ENCODE measurements at places on chromosomes 12 and 14.

GRCh38 chr12:41932470-41932991, 212.1 kb downstream of the GXYLT1 start:
- DNase-seq, result peak; percentile 56

- DNase-seq, result no peak
These were observed 277.6 kb upstream of the PLEKHG7 start for GRCh38 chr12:92425165-92425564.

- DNase-seq, result no peak
These were observed 31.9 kb upstream of the OSBPL8 start for GRCh38 chr12:76591476-76591875.

- no peak for DNase-seq
These were observed 261.7 kb downstream of the NEDD1 start for GRCh38 chr12:97168804-97169203.

DNA sequence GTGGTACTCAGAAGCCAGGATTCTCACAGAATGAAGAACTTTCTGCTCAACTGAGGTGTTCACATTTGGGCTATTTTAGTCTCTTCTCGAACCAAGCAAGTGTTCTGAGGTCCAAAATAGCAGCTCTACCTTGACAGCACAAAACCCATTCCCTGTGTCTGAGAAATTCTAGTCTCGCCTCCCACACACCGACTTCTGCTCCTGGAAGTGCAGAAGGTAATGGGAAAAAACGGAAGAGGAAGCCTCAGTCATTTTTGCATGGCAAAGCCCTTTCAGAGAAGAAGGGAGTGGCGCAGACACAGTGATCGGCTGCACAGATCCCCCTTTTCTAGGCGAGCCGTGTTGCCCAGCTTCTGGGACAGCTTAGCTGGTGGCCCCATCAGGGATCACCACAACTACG, 31.2 kb upstream of the VPS33A start:
- DNase-seq, result no peak

GRCh38 chr12:123571343-123571813, 13.0 kb upstream of the TMED2 start:
- no peak for DNase-seq

DNA sequence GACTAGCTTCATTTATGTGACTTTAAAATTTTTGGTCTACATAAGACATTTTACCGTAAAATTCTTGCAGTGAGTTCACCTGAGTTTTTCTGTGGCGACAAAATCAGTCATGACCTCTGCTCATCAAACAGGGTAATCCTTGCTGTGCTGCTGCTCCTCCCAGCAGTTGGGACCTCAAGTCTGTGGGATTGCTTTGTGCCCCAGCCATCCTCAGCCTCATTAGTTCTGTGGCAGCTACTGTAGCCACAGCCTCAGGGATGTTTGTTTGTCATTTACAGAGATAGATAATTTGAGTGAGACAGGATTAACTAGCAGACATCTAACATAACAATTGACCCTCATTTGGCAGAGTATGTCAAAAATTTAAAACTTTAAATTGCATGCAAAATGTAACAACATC, 357.0 kb downstream of the PCNX1 start:
- no peak for DNase-seq

GRCh38 chr12:132222096-132222807, 78.0 kb downstream of the NOC4L start:
- DNase-seq, result peak; percentile 61

- DNase-seq, result no peak
These were observed 14.9 kb downstream of the ATP2B1 start for GRCh38 chr12:89693639-89694202.

GRCh38 chr14:52848626-52849025, 57.2 kb upstream of the GNPNAT1 start:
- no peak for DNase-seq

- no peak for DNase-seq
These were observed 451.7 kb downstream of the TMEM117 start for GRCh38 chr12:44287545-44287944.

GRCh38 chr12:129127211-129127610, 273.9 kb downstream of the GLT1D1 start:
- no peak for DNase-seq

DNA sequence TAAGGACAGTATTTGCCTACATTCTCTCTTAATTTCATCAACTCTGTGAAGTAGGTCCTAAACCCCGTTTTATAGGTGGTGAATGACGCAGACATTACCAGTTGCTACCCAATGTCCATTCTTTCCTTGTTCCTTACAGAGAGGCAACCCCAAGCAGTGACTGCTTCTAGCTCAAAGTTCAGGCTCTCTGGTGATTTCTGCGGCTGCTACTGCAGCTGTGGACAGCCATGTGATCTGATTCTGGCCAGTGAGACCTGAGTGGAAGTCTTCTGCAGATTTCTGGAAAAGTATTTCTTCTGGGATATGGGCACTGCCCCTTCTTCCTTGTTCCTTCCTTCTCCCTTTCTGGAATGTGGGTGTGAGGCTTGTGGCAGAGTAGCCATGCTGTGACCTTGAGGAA, 82.9 kb downstream of the ARF6 start:
- no peak for DNase-seq

DNA sequence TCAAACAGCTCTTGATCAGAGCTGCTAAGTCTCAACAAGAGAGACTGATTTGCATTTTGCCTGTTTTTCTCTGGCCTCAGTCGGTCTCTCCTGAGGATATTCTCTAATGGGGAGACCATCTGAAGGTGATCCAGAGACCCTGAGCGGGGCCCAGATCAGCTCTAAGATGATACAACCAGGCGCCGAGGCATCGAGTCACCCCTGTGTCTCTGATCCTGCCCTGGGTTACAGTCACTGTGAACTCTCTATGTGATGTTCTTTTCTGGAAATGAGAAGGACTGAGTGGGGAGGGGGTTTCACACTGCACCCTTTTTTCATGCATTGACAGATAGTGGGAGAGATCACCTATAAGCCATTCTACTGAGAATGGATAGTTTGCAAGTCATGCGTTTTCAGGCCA, 247.6 kb upstream of the PWP1 start:
- DNase-seq, result no peak

DNA sequence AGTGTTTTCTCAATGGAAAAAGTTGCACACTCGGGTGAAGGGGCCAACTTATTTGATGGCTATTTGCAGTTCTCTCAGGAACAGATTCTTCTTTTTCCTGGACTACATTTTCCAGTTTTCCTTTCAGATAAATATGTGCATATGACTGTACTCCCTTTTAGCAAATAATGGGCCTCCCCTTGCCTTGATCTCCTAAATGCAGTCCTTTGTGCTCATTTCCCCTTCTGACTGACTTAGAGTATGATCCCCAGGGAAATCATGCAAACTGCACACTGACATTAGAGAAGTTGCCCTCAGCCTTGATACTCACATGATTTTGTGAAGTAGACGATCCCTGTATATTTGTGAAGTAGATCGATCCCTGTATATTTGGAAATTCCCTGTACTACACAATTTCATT, 492.9 kb upstream of the NOVA1 start:
- DNase-seq, result no peak

DNA sequence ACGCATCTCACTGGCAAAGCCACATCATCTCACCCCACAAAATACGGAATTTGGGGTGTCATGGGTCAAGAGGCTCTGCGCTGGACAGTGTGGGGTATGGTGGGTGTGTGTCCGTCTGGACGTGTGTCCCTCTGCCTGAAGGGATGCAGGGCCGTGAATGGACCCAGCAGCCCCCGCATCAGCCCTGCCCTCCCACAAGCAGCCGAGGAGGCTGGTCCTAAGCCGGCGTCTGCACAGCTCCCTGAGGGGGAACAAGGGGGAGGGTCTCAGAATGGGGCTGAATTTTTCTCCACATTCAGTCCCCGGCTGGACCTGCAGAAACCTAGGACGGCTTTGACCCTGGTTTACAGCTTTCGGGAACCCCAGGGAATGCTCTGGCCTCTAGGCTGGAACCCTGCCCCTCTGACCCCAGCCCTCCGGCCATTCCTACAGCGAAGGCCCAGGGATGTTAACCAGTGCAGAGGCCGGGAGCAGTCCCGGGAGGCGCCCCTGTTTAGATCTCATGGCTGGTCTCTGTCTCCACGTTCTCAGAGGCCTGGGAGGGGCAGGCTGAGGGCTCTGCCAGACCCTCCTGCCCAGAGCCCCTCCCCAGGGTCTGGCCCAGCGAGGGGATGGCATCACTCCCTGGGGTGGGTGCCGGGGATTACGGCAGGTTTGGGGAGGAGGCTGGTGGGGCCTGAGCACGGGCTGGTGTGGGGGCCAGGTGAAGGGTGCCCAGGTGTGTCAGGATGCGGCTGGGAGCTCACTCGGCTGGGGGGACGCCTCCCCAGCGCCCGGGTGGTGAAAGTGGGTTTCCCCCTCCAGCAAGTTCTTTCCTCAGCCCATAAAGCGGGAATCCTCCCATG, 156.5 kb upstream of the C14orf180 start:
- DNase-seq, result peak; percentile 45

DNA sequence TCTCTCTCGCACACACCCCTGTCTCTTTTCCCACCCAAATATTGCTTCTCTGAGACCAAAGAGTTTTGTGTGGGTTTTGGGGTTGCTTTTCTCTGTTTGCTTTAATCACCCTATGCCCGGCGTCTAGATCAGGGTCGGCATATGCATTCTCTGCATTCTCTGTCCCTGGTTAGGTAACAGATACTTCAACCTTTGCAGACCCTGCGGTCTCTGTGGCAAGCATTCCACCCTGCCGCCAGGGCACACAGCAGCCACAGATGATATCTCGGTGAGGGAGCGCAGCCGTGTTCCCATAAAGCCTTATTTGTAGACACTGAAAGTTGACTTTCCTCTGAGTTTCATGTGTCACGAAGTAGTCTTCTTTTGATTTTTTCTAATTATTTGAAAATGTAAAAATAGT, 110.4 kb upstream of the FZD10 start:
- no peak for DNase-seq

DNA sequence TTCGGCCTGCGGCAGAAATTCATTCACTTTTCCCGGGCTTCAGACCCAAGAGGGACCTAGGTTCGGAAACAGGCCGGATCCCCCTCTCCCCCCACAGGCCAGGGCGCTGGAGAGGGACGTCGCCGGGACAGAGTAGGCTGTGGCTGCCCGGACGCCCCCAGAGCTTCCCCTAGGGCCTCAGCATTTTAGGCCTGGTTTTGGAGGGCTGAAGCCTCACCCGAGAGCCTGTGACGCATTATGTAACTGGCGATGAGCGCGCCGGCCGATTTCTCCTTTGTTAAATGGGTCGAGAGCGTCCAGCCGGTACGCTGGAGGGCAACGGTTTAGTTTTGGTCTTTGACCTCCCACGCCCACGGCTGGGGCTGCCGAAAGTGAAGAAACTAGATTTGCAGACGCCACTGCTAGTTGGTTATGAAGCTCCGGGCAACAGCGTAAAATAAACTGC, 657 bp downstream of the PEBP1 start:
- peak; percentile 80 for DNase-seq

DNA sequence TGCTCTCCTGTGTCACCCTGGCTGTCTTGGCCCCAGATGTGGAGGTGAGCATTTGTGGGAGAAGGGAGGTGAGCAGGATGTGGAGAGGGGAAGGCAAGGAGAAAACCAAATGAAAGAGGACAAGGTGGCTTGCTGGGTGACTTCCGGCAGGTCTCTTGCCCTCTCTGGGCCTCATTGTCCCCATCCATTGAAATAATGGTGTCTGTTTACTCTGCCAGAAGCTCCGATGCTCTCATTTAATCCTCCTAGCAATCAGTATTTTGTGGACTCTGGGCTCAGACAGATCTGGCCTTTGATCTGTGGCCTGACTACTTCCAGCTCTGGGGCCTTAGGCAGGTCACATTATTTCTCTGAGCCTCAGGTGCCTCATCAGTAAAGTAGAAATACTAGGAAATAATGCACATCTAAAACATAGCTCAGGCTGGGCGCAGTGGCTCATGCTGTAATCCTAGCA, 30.6 kb downstream of the MVK start:
- no peak for DNase-seq

DNA sequence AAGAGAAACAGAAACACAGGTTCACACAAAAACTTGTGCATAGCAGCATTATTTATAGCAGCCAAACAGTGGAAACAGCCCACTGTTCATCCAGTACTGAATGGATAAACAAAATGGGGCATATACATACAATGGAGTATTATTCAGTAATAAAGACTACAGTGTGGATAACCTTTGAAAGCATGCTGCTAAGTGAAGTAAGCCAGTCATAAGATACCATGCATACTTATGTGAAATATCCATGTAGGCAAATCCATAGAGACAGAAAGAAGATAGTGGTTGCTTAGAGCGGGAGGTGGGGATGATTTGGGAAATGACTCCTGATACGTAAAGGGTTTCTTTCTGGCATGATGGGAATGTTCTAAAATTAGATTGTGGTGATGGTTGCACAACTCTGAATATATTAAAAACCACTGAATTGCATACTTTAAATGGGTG, 99.4 kb downstream of the CRADD start:
- no peak for DNase-seq

- DNase-seq, result no peak
These were observed 38.0 kb upstream of the WSCD2 start for GRCh38 chr12:108090932-108091678.

GRCh38 chr12:4809449-4810218, 89.4 kb downstream of the GALNT8 start:
- DNase-seq, result no peak

DNA sequence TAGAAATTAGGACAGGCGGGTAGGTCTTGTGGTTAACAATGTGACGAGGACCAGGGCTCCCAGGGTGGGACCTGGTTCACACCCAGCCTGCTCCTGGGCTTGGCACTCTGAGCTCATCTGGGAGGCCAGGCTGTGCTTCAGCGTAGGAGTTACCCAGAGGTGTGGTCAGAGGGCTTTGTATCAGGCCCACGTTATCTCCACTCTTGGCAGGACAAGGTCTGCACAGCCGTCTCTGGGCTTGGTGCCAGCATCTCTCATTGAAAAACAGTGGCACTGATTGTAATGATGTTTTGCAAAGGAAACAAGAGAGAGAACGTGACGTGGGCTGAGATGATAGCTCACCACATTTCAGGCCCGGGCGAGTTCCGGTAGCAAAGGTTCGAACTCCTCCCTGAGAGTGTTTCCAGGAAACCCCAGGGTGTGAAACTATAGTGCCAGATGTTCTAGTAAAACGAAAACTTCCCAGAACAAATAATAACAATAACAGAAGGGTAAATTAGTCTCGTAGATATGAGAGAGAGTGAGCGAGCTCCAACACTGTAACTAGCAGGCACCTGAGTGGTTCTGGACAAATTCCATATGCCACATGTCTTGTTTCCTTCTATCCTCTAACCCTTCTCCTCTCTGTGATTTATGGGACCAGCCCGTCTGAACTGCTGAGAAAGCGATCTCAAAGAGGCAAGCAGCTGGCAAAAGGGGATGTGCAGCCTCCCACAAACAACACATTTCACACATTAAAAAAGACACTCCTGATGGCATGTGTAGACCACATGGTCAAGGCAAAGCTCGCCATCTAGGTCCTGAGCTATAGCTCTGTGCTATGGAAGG, 227.3 kb downstream of the KTN1 start:
- peak; percentile 77 for DNase-seq

Measured in activated CD8-positive, alpha-beta memory T cell treated with anti-CD3 and anti-CD28 coated beads for 24 hours (primary cell).